ENCODE measurements at places on chromosomes 6 and 20.

DNA sequence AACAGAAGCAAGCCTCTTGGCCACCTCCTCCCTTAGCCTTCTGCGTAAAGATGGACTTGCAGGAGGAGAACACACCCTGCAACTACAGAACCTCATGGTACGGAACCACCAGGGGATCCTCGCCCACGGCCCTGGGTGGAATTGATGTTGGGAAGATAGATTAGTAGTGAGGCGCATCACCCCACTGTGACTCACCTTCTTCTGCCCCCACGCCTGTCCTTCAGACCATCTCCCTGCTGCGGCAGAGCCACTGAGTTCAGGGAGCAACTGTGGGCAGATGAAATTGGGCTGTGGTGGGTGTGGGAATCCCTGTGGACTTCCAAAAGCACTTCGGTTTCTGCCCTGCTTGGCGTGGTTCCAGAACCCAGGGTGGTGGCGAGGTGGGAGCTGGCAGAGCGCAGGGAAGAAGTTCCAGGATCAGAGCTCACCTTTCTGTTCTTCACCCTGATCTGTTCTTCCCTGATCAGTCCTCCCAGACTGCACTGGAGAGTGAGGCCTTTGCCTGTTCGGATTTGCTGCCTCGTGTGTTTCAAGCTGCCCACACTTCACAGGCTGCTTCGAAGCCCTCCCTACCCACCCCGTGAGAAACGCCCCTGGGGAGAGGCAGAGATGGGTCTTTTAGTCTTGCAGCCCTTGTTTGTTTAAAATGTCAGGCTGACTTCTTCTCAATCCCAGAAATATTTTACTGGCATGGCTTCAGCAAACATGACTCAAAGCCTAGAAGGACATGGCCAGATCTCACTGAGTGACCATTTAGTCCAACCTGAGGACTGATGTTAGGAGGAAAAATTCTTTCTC, 92.8 kb upstream of the MLN start:
- DNase-seq = peak; percentile 9

DNA sequence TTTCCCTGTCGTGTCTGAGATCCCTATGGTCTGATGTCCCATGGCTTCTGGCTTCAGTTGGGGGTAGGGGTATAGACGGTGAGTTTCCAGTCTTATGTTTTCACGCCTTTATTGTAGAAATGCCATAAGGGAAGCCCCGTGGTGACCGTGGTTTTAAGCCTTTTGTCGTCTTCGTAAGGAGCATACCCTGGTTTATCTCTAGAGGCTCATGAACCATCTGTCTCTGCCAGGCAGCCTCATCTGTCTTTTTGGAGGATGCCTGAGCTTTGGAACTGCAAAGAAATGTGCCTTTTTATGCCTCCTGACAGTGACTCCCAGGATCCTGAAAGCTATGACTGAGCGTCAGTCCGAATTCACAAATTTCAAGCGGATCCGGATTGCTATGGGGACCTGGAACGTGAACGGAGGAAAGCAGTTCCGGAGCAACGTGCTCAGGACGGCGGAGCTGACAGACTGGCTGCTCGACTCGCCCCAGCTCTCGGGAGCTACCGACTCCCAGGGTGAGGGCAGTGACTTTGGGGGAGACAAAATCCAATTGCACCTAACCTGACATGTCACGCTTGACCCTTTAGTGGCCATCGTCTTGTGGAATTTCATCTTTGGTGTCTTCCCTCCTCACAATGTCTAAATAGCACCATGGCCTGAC, 84.6 kb downstream of the SYNJ2 start:
- DNase-seq = no peak

DNA sequence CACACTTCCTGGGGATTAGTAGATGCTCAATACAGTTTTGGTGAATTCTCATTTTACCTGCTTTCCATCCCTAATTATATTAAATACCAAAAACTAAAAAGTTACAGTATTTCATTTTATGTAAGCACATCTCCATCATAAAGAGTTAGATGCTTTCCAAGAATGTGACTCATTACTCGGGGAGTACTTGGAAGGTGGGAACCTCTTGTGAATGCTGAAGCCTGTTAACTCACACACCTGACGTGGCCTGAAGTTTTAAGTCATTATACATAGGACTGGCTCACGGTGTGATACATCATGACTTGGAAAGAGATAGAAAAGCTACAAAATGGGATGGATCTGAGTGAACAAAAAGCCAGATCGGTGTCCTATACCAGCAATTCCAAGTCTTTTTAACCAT, 2.2 kb upstream of the OSER1 start:
- DNase-seq = peak; percentile 50

DNA sequence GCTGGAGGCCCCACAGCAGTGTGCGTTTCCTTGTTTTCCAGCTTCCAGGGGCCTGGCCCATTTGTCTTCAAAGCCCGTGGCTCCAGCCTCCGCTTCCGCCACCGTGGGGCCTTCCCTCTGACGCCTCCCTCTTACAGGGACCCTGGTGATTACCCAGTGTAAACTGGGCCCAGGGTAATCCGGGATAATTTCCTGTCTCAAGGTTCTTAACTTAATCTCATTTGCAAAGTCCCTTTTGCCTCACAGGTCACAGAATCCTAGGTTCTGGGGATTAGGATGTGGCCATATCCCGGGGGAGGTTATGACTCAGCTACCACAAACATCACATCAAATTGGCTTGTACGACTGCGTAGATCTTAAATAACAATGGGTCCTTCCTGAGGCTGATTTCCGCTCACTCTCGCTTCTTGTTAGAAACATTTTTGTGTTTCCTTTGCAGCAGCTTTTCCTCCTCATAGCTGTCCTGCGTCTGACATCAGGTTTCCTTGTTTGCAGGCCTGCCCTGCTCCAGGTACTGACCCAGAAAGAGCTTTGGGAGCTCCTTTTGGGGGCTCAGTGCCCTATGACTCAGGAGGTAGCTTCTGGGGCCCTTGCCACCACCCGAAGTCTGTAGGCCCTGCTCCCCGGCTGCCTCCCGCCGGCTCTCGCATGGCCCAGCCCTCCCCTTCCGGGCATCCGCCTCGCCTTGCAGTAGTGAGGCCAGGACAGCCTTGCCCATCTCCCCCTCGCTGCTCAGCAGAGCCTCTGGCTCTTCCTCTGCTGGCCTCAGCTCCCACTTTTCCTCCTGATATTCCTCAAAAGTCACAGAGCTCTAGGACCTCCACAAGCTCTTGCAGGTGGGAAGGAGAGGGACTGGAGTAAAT, 100.5 kb downstream of the ERMARD start:
- peak; percentile 53 for DNase-seq

GRCh38 chr6:38676974-38677544, 25.9 kb downstream of the GLO1 start:
- DNase-seq = no peak

GRCh38 chr6:15818044-15818443, 155.2 kb upstream of the DTNBP1 start:
- DNase-seq = no peak

GRCh38 chr20:53245574-53245973, 273.4 kb downstream of the TSHZ2 start:
- DNase-seq = no peak

DNA sequence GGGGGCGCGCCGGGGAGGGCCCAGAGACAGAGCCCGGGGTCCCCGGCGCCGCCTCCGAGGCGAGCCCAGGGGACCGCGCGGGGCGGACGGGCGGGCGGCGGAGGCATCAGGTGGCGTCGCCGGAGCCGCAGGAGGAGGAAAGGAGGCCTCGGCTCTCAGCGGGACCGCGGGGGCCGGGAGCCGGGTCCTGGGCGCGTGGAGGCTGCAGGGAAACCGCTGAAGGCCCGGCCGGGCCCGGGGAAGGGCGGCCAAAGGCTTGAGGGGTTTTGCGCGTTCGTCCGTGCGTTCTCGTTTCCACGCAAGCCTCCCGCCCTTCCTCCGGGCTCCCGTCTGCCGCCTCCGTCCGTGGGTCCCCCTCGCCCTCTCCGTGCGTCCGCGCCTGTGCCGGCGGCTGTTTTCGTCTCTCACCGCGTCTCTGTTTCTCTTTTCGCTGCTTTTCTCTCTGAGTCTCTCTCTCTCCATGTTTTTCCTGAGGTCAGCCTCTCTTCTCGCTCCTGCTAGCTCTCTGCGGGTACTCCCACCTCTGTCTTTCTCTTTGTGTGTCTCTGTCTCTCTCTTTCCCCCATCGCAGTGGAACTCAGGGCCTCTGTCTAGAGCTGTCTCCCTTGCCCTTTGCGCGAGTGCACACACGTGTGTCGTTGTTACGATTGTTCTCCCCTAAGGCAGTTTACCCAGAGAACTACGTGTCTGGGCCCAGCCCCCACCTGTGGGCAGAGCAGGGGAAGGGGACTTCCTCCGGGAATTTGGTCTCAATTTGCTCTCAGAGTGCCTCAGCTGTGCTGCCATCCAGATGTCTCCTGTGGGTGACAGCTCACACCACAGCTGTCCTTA, 2.1 kb downstream of the IRF4 start:
- peak; percentile 12 for DNase-seq

DNA sequence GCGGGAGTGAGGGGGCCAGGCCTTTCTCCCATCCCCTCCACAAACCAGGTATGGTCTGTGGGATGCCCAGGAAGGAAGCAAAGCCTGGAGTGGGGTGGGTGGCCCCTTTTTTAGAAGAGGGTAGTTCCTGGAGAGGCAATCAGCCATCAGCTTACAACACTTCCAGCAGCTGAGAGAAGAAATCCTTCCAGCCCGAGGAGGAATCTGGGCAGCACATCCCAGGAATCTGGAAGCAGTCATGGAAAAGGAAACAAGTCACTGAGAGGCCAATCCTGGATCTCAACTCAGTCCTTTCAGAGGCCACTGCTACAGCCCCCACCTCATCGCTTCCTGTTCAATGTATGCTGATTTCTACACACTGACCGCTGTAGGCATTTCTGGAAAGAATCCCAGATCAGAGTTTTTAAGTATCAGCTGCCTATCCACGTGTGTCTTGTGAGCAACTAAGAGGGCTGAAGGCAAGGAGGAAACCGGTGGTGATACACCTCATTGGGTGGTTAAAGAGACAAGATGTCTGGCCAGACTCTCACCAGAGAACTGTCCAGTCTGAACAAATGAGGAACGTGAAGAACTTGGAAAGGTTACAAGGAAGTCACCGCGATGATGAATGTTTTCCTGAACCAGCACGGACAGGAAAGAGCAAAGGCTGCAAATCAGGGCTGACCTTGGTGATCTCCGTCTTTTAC, 92.9 kb upstream of the SHLD1 start:
- peak; percentile 97 for DNase-seq

- no peak for DNase-seq
These were observed 8.5 kb downstream of the PCMTD2 start for GRCh38 chr20:64264091-64264490.

DNA sequence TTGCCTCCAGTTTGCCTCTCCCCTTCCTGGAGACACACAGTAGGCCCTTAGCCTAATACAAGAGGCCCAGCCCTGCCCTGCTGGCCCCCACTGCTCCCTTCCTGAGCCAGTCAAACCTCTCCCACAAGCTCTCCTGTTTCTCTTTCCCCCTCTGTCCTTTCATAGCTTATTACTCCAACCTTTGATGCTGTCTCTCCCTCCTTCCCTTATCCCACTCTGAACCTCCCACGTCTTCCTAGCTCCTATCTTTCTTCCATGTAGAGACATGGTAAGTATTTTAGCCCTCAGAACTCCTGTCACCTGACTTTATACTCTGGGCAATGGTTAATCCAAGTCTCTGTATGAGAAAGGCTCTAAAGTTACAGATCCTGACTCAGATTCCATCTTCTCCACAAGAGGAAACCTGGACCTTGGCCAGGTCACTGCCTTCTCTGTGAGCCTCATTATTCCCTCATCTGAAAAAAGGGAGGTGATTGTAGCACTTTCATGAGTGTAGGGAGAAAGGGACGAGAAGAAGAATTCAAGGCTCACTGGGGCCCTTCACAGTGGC, 6.7 kb downstream of the TGIF2 start:
- DNase-seq = peak; percentile 24

DNA sequence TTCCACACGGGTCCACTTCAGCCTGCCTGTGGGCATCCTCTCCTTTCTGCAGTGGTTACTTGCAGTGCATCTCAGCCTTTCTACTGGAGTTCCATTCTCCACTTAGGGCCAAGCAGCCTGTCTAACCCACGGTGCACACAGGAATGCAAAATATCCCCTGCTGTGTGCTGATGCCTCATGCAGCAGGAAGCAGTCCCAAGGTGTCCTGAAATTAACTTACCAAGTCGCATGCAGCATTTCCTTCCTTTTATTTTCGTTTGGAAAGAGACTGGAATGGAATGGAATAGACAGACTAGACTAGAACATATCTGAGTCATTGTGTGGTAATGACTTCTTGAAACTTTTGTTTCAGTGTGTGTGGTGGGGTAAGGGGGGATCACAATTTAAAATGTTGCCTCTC, 25.9 kb upstream of the FOXQ1 start:
- peak; percentile 32 for DNase-seq

DNA sequence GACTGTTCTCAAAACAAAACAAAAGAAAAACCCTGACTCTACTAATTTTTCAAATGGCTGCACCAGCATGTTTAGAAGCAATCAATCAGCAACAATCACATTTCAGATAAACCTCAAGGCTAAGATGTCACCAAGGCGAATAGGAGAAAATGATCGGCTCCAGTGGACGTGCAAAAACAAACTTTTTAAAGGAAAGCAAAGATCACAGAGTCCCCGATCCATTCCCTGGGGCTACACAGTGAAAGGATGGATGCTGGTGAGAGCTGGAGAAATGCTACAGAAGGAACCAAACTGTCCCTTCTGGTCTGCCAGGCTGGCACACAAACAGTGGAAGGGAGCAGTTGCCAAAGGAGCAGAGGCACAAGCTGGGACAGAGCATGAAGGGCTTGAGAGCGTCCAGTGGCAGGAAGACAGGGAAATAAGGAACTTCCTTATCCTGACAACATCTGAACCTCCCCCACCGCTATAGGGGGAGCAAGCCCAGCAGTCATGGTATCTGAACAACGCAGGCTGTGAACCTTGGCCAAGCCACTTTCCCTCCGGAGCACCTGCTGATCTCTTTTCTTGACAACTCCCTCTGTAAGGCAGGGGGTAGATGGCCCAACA, 73.7 kb upstream of the HIVEP1 start:
- DNase-seq = no peak

DNA sequence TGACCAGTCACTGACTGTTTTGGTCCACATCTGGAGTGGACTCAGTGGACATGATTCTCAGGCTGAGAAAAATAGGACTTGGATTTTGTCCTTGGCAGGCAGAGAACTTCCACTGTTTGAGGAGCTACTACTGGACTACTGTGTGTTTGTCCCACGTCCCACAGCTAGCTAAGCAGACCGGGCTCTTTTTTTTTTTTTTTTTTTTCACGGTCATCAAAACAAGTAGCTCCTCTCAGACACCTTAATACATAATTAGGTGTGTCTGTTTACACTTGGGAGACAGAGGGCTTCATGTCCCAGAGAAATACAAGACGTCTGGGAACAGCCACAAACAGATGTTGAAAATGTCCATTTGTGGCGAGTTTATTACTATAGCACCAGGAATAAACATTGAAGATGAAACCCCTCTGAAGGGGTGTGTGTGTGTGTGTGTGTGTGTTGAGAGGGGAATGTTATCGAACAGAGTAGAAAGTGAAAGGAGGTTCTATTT, 155.0 kb upstream of the SUPT3H start:
- peak; percentile 37 for DNase-seq

GRCh38 chr6:168148231-168148849, 69.3 kb upstream of the FRMD1 start:
- no peak for DNase-seq
